ENCODE measurements at places on chromosomes 12 and 14. TPM values are rescaled to one million over a fixed set of nuclear protein-coding genes. Genes with fewer than 3 reads are reported as not detected.
A peak's percentile ranks its signal among the peaks of the same experiment; 100 is the strongest.

Gene TBX3
- total RNA-seq: 0.81 TPM

Gene OASL
- total RNA-seq: 3.1 TPM

Gene TRPV4
- 5.7 TPM for total RNA-seq

Gene KRT8
- 175 TPM for total RNA-seq

Gene HVCN1
- total RNA-seq: 12.3 TPM

Gene NYNRIN
- total RNA-seq: 9.5 TPM

Gene DTX1
- 1.3 TPM for total RNA-seq

Gene TRIM9
- total RNA-seq: 2.1 TPM

Gene CPM
- 22.1 TPM for total RNA-seq

Gene RNASE3
- total RNA-seq: not detected

Gene IL26
- total RNA-seq: not detected

Gene TAS2R9
- total RNA-seq: not detected

Gene AKAP5
- 2.8 TPM for total RNA-seq

Gene EPS8
- total RNA-seq: 139 TPM

Gene MTRFR
- 17.2 TPM for total RNA-seq

- DNase-seq: no peak
Measured at GRCh38 chr12:14193639-14194038, 171.8 kb upstream of the ATF7IP start.

GRCh38 chr12:89059721-89060541, 292.4 kb downstream of the DUSP6 start:
- DNase-seq: no peak

- no peak for DNase-seq
Measured at GRCh38 chr12:124474709-124475108, 92.7 kb downstream of the NCOR2 start.

DNA sequence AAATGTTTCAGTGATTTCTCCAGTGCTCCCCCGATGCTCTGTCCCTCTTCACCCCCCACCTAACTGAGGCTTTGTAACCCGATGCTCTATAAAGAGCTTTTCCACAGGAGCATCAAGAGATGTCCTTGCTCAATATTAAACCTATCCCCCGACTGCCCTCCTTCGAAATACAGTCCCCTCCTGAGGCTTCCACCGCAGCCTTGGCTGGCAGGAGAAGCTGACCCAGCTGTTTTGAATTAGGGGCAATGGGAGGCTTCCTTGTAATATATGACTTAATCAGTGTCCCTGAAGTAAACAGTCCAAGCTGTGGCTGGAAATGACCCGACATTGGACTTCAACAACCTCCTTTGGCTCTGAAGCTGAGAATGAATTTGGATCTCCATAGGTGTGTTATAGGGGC, 62.4 kb downstream of the TMEM30B start:
- no peak for DNase-seq

DNA sequence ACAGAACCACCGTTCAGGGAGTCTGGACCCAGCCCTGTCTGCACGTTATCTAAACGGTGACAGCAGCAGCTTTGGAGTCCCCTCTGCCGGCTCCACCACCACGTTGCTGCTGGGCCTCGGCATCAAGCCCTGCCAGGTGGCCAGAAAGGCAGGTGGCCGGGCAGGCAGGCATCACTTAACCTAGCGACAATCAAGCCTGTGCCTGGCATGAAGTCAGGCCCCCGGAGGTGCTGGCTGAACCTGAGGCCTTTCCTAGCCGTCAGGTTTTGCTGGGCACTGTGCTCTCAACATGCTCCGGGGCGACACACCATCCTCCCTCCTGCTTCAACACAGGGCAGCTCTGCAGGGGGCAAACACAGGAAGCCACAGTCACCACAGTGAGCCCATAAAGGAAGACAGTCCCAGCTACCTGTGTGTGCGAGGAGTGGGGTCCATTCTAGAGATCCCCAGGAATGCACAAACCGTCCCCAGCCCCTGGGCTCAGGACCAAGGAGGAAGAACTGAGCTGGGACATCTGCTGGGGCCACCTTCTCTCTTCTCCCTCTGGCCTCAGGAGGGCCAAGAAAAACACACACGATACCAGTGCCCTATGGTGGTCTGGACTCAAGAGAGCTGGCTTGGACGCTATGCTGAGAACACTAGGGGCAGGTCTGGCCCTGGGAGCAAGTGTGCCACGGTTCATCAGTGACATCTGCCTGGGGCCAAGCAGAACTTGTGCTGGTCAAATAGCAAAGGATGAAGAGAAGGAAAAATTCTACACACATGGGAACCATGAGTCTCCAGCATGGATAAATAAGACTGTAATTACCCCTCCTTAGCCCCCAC, 44.7 kb downstream of the CCDC88C start:
- DNase-seq: no peak

GRCh38 chr14:97282210-97283004, 485.2 kb downstream of the VRK1 start:
- no peak for DNase-seq

- peak; percentile 52 for DNase-seq
Measured at GRCh38 chr12:64181430-64182291, 40.4 kb downstream of the KICS2 start.

GRCh38 chr12:123983822-123984485, 10.9 kb downstream of the ZNF664 start:
- no peak for DNase-seq

DNA sequence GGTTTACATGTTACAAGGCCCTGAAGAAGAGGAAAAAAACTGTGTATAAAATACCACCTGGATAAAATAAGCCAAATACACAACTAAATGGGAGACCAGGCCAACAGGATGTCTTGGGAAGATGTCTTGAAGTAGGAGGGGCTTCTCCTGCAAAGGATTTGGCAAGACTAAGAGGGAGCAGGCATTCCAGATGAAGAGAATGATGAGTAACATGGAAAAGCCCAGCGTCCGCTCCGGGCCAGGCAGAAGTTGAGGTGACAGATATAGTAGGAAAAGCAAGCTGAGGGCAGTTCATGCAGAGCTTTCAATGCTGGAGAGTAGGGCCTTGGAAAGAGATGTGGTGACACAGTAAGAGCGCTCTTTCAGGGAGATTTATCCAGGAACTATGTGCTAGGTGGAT, 16.1 kb upstream of the EIF4B start:
- DNase-seq: no peak

GRCh38 chr12:81468206-81468605, 290.9 kb downstream of the PPFIA2 start:
- DNase-seq: no peak

GRCh38 chr12:68675101-68675842, 11.5 kb upstream of the NUP107 start:
- DNase-seq: no peak

- no peak for DNase-seq
Measured at GRCh38 chr14:76716285-76716684, 45.0 kb upstream of the VASH1 start.

DNA sequence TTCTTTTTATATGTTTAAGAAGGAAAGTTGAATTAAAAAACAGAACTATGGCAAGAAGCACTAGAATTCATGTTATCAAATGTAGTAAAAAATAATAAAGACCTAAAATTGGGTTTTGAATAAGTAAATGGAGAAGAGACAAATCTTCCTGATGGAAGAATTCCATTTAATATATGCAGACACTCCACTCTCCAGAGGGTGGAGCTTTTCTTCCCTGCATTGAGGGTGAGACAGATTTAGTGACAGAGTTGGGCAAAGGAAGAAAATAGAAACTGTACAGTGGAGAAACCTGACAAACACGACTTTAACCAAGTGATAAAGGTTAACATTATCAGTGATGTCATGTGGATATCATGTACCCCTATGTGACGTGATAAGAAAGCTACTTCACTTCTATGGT, 217.6 kb downstream of the PRKD1 start:
- DNase-seq: no peak

GRCh38 chr12:105596731-105597130, 266.2 kb downstream of the C12orf75 start:
- no peak for DNase-seq

DNA sequence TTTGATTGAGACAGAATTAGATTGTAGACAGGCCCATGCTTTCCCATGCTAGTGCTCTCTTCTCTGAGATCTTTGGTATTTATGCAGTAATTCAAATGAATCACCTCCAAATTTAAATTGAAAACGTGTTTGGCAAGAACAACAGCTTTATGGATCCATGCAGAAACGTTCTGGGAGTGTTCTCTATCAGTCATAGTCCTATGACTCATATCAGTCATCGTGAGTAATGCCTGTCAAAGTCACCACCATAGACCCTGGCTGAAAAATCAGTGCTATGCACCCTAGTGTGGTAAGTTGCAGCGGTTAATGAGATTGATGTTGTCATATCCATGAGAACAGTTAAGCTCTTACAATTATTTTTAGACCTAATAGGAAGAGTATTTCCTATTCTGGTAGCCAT, 90.1 kb upstream of the FOXG1 start:
- DNase-seq: no peak

- DNase-seq: no peak
Measured at GRCh38 chr12:5295151-5295550, 136.8 kb upstream of the NTF3 start.

- no peak for DNase-seq
Measured at GRCh38 chr12:124185971-124186686, 108.8 kb upstream of the RFLNA start.

GRCh38 chr14:54627540-54628363, 60.8 kb downstream of the SAMD4A start:
- peak; percentile 47 for DNase-seq
